ENCODE measurements at places on chromosomes 1 and 21.

- DNase-seq: no peak
Observed at GRCh38 chr1:168585191-168585590, 8.8 kb downstream of the XCL1 start.

DNA sequence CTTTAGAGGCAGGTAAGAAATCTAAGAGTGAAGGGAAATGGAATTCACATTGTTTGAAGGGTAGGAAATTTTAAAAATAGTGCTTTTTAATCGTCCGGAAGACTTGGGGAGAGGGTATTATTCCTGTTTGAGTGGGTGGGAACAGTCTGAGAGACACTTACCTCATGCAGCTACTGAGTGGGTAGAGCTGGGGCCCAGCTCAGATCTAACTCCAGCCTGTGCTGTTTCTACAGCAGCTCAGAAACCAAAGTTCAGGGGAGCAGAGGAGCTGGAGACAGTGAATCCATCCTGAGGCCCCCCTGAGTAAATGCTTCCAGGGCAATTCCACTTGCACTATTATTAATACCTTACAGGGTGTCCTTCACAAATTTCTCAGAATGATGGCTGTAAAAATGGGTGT lies 63.8 kb downstream of the FGGY start:
- no peak for DNase-seq

DNA sequence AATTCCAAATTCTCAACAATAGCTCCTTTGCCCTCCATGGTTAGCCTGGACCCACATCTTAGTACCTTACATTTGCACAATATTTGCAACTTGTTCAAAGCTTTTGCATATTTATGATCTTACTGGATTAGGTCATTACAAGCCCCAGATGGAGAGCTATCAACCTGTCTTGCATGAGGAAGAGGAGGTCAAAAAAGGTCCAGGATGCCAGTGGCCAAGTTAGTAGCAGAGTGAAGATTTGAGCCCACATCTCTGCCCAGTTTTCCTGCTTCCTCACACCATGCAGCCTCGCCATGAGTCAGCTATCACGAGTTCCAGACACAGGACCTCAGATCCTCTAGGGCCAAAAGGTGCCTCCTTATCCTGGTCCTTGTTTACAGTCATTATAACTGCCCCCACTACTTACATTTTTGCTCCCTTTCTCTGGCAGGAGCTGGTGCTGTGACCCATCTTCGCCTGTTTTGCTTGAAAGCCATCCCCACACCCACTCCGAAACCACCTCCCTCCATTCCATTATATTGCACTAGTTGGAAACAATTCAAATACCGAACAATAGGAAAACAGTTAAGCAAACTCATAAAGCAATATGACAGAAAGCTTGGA lies 5.0 kb upstream of the AHCYL1 start:
- DNase-seq: no peak

GRCh38 chr1:36326499-36326898 lies 3.1 kb upstream of the EVA1B start:
- DNase-seq: no peak

GRCh38 chr1:7960165-7960564 lies 1.3 kb upstream of the PARK7 start:
- no peak for DNase-seq

Measured in GM12891 (cell line).